Calu3 (cell line): ENCODE measurements at places on chromosomes 7 and 10. TPM values are rescaled to one million over a fixed set of nuclear protein-coding genes. Genes with fewer than 3 reads are reported as not detected.

DNA sequence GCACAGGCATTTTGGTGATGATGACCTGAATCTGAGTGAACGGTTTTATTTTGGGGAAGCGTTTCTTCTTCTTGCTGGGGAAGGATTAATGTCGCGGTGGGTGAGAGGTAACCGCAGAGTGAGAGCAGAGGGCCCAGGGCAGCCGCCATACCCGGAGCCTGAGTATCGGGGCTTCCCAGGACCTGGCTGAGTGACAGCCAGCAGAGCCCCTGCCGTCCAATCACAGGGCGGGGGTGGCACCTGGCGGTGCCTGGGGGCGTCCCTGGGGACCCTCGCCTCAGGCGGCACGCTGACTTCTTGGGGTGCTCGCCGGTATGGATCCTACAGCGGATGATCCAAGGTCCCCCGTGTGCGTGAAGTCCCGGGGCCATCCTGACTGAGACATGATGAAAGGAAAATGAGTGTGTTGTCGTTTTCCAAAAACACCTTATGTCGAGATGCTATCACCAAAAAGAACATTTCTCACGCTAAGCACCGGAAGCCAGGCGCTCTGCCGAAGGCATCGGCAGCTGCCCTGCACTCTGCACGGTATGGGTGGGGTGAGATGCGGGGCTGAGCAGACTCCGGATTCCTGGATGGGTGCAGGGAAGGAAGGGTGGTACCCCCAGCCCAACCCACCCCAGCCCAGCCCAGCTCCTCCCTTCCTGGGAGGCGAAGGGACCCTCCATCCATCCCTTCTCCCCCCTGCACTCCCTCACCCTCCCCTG, 227.9 kb upstream of the SHH start:
- DNase-seq: no peak

The MUC12 gene
- total RNA-seq: 0.59 and 1.3 TPM in 2 replicates

DNA sequence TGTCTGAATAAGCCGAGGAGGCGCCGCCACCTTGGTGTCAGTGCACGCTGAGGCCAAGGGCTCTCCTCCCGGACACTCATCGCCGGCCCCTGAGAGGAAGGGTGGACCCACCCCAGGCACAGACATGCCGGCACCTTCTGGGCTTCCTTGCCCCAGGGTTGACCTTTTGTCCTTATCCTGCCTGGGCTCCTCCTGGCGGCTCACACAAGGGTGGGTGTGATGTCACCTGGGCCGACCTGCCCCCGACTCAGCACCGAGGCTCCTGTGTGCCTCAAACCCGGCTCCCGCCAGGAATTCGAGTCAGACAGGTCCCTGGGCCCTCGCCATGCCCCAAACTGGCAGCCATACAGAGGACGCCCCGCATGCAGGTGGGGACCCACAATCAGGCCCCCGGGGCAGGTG, 17.7 kb upstream of the CFAP46 start:
- no peak for DNase-seq

DNA sequence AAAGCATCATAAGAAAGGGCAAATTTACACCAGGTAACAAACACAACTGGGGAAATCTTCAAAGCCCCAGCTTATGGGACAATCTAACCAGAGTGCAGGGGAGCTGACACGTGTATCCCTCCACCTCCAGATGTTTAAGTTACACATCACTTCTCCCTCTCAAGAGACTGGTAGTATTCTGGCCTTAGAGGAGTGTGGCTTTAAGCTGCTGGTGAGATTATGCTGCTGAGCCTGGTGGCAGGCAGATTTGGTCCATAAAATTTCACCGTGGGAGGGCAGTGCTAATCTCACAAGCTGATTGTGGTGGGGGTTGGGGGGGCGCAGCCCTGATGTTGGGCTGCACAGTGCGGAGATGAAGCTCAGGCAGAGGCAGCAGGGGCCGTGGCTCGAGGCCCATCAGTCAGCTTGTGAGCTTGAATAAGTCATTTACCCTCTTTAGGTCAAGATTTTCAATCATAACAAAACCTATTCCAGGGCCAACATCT, 431.0 kb upstream of the GALNT17 start:
- no peak for DNase-seq

The UCN3 gene
- not detected in 2 replicates for total RNA-seq

- DNase-seq: no peak
These were observed 531.7 kb downstream of the ETV1 start for GRCh38 chr7:13457790-13458189.

DNA sequence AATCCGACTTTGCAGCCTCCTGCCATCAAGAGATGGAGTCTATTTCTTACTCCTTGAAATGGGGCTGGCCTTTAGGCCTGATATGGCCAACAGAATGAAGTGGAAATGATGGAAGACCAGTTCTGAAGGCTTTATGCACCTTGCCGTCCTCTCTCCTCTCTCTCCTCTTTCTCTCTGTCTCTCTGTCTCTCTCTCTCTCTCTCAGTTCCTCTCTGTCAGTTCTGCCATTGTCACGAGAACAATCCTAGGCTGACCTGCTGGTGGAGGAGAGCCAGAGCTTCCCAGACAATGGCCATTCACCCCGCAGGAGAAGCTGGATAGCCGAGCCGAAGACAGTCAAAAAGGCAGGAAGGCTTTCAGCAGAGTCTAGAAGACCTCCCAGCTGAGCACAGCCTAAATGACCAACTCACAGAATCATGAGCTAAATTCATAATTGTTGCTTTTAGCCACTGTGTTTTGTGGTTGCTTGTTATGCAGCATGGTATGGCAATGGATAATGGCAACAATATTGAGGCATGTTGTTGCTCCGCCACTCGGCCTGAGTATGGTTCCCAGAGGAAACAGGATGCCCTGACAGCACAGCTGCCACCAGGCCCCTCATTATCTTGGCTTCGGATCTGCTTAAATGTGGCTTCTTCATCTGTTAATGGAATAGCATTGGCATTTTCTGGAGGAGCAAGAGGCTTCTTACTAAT, 35.5 kb downstream of the FRMPD2 start:
- DNase-seq: no peak

DNA sequence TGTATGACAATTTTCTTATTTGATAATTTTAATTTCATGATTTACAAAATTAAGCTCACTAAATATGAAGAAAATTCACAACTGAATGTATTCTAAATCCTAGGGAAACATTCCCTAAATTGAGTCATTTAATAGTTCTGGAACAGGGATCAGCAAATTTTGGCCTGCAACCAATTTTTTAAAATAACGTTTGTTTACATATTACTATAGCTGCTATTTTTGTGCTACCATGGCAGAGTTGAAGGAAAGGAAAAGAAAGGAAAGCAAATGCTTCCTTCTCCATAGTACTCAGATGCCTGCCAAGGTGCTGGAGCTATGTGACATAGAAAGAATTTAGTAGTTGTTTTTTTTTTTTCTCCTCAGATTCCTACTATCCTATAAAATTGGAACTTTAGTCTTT, 1307.7 kb upstream of the LRRTM3 start:
- no peak for DNase-seq

GRCh38 chr10:60032723-60033122, 126.4 kb upstream of the CCDC6 start:
- peak; percentile 78 for DNase-seq

GRCh38 chr7:139771001-139771956, 6.5 kb downstream of the HIPK2 start:
- DNase-seq: peak; percentile 28

GRCh38 chr7:85275204-85275603, 88.3 kb upstream of the SEMA3D start:
- no peak for DNase-seq

DNA sequence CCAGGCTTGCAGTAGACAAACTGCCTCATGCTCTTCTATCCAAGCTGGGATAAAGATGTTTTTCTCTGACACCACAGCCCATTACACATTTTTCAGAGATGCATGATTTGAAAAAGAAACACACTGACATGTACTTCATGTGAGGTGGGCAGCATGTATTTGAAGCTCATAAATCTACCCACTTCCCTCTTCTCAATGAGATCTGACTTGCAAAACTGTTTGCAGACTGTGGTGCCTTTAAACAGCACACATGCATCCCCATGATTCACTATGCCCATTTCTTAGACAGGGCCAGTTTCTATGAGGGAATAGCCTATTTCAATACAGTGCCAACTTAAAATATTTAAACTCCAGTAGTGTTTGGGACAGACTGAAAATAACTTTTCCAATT, 109.8 kb downstream of the GLI3 start:
- DNase-seq: no peak

GRCh38 chr7:11753433-11753832, 78.6 kb downstream of the THSD7A start:
- DNase-seq: no peak

DNA sequence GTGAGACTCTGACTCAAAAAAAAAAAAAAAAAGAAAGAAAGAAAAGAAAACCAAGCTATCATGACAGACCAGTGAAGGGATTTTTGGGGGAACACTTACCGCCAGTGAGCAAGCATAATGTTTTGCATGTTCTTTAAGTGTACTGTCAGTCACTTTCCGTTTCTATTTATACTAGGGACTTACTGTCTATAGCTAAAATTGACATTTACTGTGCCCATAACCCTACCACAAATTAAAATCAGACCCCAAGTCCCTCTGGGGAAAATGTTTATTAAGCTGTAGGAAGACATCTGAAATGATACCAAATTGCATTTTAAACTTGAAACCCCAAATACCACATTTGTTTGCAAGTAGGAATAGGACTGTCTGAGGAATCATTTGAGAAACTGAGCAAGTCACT, 252.8 kb downstream of the TRIL start:
- DNase-seq: no peak

The DRGX gene
- not detected in 2 replicates for total RNA-seq

DNA sequence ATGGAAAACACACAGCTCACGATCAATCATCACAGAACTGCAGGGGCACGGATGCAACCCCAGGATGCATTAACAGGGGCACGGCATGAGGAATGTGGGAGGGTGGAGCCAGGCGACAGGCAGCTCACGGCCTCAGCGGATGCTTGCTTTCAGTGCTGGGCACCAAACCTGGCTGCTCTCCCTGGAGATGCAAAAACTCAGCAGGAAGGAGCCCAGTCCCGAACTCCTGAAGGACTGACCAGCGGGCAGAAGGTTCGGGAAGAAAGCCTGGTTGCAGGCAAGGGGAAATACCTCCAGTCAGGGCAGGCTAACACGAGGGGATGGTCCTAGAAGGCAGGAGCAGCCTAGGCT, 66.8 kb downstream of the CHST15 start:
- DNase-seq: no peak

The SLC13A1 gene
- total RNA-seq: not detected in 2 replicates

The SLC26A4 gene
- total RNA-seq: 0.09 TPM in 1 of 2 replicates, not detected in the other

- DNase-seq: no peak
These were observed 821.6 kb downstream of the ANKRD7 start for GRCh38 chr7:119046068-119046467.

The OPN4 gene
- total RNA-seq: not detected in 2 replicates

DNA sequence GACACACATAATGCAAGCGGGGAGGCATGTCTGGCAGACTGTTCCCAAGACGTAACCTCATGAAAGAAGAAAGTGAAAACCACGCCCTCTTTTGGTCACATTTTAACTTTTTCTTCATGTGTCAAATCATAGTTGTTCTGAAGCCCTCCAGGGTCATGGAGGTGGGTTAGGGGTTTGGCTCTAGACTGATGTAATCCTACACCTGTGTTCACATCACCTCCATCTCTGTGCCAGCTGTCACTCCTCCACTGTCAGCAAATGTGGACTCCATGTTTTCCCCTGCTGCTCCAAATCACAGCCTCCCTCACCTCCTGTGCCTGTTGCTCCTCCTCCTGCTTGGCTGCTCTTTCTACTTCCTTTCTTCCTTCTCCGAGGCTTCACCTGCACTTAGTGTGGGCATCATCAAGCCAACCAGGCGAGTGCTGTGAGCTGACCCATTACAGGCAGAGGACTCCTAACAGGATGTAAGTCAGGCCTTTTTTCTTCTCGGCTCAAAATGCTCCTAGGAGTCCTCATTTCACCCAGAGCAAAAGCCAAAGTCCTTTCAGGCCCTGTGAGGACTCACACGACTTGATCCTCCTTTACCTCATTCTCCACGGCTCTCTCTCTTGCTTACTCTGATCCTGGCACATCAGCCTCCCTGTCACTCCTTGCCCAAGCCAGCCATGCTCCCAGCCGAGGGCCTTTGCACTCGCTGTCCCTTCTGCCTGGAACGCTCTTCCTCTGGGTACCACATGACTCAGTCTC, 66.4 kb upstream of the IFRD1 start:
- DNase-seq: no peak

DNA sequence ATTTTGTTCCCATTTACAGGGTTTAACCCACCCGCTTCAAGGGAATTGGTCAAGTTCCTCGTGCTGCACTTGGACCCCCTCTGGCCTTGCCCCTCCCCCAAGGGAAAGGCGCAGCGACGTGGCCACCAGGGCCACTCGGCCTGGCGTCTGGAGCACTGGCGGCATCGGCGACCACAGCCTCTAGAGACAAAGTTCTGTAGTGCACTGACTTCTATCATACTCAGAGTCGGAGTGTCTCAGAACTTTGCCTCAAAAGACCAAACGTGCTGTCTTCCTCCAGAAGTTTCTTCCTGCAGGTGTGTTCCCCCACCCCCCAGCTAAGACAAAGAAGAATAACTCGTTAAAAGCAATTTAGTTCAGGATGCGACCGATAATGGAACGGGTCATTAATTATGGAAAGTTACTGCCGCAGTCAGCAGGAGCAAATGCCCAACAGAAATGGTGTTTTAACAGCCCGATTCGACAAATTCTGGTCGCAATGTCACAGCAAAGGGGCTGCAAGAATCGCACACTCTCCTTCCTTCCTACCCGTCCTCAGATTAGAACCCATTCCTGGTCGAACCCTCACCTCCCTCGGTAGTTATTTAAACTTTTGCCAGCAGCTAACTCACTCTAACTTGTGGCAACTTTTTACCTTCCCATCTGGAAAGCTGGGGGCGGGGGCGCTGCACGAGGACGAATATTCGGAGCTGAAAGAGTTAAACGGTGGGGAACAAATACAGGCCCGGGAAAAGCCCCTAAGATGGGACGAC, 202.1 kb upstream of the NFE2L3 start:
- no peak for DNase-seq

GRCh38 chr7:27183682-27184336, 1.2 kb downstream of the HOXA11 start:
- DNase-seq: no peak

DNA sequence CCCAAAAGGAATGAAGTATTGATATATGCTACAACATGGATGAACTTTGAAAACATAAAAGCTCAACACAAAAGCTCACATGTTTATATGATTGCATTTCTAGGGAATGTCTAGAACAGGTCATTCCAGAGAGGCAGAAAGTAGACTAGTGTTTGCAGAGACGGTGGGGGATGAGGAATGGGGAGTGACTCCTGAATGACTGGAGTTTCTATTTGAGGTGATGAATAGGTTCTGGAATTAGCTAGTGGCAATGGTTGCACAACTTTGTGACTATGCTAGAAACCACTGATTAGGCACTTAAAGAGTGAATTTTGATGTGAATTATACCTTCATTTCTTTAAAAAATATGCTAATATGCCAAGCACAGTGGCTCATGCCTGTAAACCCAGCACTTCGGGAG, 6.9 kb downstream of the KPNA7 start:
- peak; percentile 57 for DNase-seq

- no peak for DNase-seq
These were observed 30.5 kb upstream of the ZCCHC24 start for GRCh38 chr10:79475877-79476276.

The JAKMIP3 gene
- 0.05 TPM in 2 replicates for total RNA-seq

The SYT15 gene
- 1.5 and 2.2 TPM in 2 replicates for total RNA-seq

DNA sequence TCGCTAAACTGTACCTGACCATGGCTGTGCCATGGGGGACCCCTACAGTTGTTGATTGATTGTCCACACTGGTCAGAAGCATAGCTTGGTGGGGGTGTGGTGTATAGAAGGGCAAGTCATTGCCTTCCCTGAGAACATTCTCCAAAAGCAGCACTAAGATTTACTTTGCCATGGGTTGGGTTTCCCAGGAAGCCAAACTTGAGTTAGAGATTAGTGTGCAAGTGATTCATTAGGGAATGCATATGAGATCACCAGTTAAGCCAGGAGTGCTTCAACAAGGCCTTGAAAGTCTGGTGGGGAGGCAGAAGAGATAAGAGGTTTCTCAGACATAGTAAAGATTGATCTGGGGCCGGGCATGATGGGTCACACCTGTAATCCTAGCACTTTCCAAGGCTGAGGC, 21.4 kb upstream of the TPST1 start:
- no peak for DNase-seq
